NCI-H1436 (cell line): ENCODE measurements at places on chromosomes 6 and 20.

DNA sequence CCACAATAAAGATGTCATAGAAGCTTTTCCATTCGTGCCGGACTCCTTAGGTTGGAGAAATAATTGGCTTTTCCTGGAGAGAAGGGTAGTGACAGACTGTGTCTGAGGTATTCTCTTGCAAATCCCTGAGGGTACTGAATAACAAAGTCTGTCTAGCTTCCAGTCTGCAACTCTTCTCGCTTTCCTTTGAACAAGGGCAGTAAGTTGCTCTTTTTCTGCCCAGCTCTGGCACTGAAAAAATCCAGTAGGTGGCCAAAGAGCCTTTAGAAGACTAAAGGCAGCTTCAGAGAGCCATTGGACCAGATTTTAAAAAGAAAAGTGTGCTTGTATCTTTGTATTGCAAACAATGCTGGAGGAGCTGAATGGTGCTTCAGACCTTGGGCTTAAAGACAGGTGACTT is 20.7 kb upstream of the RREB1 start:
- DNase-seq, result no peak

GRCh38 chr6:6686748-6687601 is 98.5 kb downstream of the LY86 start:
- DNase-seq, result peak; percentile 98

DNA sequence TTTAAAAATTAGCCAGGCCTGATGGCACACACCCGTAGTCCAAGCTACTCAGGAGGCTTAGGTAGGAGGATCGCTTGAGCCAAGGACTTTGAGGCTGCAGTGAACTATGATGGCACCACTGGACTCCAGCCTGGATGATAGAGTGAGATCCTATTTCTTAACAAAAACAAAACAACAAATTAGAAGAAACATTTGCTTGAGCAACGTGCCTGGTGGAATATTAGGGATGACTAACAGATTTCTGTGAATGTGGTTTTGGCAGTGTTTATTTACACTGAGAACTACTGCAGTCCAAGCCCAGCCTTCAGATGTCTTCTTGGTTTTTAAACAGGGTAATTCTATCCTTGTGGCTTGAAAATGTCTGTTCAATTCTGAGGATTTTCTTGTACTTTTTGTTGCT is 9.2 kb downstream of the PPP1R3G start:
- no peak for DNase-seq

GRCh38 chr6:22651731-22652130 is 82.4 kb downstream of the HDGFL1 start:
- no peak for DNase-seq

DNA sequence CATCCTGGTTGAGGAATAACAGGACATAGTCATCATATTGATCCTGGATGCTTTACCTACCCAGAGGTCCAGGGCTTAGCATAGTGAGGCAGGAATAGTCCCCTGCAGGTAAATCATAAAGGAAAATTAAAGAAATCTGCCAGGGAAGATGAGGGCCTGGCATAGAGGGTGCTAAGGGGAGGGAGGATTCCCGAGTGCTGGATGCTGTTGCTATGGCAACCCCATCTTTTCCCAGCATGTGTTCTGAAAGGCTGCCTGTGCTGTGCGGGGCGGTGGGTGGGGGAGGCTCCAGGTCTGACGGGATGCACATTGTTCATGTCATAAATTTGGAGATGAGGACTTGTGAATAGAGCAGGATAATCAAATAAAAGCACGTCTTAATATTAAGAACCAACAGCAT is 212.6 kb upstream of the PCSK2 start:
- DNase-seq, result no peak

DNA sequence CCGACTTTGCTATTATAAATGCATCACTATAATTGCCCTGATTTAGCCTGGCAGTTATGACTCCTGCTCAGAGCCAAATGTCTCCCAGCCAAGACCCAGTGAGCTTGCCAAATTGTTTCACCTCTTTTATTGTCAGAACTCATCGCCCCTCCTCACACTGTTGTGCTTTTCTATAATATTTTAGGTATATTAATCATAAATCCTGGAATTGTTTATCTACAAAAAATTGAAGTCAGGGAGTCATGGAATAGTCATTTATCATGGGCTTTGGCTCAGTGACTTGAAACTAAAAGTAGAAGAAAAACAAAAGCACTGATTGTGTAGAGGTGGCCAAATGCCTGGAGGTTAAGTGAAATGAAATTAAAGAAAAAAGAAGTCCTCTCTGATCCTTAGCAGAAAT is 85.6 kb downstream of the PFDN4 start:
- DNase-seq, result no peak

DNA sequence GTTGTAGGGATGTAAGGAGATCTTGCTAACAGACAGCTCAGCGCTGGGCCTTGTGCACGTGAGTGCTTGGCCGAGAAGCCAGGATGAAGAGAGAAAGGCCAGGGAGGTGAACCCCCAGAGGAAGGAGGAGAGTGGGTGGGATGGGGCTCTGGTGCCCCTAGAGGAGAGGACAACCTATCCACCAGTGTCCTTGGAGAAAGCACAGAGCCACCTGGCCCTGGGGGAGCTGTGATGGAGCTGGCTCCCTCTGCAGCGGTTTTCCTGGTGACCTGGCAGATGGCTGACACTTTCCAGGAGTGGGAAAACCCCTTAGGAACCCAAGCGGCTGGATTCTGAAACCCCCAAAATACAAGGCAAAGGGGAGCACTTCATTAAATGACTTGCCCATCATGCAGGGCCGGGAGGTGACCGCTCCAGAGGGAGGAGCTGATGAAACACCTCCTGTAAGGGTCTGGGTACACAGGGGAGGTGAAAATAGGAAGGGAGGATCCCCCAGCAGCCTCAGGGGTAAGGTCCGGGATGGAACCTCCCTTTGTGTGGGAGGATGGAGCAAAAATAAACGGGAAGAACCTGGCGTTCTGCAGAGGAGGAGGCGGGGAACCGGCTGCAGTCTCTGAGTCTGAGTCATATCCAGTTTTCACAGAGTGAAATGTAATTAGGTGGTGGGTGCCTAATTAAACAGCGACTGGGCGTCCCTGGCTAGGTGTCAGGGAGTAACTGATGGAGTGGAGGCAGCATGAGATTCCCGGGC is 80.4 kb downstream of the SULF2 start:
- DNase-seq, result no peak
